ENCODE measurements at places on chromosomes 2 and 18.

GRCh38 chr2:64887565-64887964 is 101.6 kb upstream of the SLC1A4 start:
- no peak for DNase-seq

- DNase-seq = no peak
Observed at GRCh38 chr2:141380008-141380979, 750.5 kb downstream of the LRP1B start.

DNA sequence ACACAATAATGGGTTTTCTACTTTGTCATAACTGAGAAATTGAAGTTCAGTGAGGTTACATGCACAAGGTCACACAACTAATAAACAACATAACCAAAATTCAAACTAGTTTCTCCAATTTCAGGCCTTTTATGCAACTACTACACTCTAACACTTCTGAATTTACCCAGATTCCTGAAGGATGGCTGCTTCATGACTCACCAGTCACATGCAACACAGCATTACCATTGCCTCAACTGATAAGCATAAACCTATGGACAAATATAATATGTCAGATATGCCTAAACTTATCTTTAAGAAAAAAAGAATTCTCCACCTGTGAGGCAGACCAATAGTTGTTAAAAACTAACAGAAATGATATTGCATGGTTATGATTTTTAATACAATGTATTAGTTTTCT is 586.5 kb upstream of the SLC8A1 start:
- no peak for DNase-seq

DNA sequence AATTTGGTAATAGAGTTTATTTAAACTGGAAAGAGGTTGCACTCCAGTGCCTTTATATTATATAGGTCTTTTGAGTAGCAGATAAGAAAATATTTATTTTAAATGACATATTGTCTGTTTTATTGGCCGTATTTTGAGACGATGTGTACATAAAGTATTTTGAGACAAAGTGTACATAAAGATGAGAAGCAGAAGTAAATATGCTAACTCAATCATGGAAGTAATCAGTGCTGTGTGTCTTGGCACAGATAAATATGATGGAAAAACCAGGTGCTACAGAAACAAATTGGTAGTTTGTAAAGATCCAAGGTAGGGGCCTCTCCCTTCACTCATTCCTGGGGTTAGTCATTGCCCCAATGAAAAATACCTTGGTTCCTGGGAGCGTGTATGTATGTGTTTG is 382.9 kb downstream of the DSEL start:
- DNase-seq = no peak

- no peak for DNase-seq
Observed at GRCh38 chr2:11942178-11942569, 195.7 kb downstream of the LPIN1 start.

GRCh38 chr2:23454501-23455120 is 69.6 kb downstream of the KLHL29 start:
- DNase-seq = no peak

DNA sequence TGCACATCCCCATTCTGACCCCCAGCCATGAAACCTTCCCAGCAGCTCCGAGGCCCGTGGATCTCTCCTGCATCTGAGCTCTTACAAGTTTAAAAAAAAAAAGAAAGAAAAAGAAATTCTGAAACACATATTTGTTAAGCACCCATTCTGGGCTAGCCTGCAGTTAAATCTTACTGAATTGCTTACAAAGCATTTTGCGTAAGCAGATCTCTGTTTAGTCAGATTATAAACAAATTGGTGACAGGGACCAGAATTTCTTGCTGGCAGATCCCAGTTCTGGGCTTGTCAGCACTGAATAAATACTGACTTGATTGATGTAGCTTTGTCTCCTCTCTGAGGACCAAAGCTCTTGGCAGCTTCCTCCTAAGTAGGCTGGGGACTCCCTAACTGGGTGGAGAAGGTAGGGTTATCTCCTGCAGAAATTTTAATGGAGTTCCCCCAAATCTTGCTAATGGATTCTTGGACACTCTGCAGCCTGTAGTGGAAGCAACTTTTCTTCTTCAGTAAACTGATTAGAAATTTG is 160.9 kb downstream of the MIB1 start:
- DNase-seq = no peak

GRCh38 chr18:76827205-76828200 is 5.1 kb downstream of the ZNF236 start:
- no peak for DNase-seq

DNA sequence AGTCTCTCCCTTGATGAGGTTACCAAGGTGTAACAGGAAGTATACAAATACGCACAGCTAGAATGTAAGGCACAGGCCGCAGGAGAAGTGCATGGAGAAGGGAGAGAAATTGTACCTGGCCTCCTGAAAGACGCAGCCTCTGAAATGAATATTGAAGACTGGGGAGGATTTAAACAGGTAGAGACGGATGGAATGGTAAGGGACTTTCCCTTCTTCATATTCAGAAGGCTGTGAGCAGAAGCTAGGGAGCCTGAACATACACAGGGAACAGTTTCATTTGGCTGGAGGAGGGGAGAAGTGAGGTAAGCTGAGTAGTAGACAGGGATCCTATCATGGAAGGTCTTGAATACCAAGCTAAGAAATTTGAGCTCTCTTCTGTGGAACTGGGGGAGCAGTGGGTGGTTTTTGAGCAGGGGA is 112.7 kb downstream of the ANKRD44 start:
- no peak for DNase-seq

GRCh38 chr2:42493468-42494354 is at the start of gene KCNG3:
Gene KCNG3, minus strand, starts transcription at chr2:42493982. Its CDS starts 481 bp downstream, at chr2:42493501.
- peak; percentile 50 for DNase-seq

GRCh38 chr2:226583715-226584114 is 215.9 kb downstream of the IRS1 start:
- DNase-seq = no peak

GRCh38 chr2:112195950-112196349 is 57.8 kb downstream of the FBLN7 start:
- no peak for DNase-seq

DNA sequence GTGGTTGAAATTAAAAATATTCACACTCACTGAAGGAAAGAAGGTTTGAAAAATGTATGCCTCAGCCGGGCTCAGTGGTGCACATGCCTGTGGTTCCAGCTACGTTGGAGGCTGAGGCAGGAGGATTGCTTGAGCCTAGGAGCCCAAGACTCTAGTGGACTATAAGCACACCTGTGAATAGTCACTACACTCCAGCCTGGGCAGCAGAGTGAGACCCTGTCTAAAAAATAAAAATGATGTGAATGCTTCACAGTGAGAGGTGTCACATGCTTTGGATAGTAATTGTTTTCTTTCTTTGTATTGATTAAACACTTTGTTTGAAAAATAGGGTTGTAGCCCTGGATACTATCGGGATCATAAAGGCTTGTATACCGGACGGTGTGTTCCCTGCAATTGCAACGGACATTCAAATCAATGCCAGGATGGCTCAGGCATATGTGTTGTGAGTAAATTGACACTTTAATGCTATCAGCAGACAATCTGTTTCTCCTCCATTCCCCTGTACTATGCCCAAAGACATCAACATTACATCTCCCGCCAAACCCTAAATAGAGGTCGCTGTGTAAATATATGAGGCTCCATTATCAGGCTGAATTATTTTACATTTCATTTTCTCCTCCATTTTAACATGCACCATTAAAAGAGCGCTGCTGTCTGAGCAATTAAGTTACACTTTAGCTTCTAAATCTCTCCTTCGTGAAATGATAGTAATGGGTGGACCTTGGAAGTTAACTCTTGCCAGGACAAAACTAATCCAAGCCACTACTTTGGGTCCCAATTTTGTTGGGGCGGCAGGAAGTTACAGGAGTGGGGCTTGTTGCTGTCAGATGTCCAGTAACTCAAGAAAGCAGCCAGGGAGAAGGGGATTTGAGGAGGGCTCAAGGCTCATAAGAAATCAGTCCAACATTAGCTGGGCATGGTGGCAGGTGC is 138.3 kb upstream of the TTC39C start:
- peak; percentile 58 for DNase-seq

DNA sequence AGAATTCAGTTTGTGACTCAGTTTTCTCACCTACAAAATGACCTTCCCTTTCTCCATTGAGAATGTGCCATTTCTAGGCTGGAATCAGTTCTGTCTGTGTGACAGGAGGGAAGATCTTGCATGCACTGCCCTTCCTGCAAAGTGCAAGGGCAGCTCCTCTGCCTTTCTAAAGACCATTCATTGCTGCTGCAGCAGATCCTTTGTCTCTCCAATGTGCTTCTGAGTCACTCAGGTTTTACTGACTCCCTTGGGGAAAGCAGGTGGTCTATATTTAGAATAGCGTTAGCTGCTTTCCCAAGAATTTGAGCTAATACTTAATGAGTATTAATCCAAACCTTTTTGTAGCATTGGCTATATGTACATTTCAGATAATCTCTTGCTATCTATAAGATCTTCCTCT is 62.5 kb downstream of the DAW1 start:
- DNase-seq = no peak

DNA sequence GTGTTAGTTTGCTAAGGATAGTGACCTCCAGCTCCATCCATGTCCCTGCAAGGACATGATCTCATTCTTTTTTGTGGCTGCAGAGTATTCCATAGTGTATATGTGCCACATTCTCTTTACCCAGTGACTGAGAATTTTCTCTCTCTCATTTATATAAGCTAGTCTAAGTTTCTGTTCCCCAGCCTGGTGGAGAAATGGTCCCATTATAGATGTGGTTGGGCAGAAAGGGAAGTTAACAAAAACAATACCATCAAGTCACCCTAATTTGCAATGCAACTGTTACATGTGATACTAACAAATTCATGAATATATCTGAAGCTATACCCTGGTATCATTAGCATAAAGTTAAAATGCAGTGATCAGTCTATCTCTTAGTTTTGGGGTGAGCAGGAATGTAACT is 54.0 kb downstream of the DNER start:
- no peak for DNase-seq

GRCh38 chr2:161101406-161101805 is 58.8 kb upstream of the TANK start:
- DNase-seq = no peak

- no peak for DNase-seq
Observed at GRCh38 chr18:53909668-53910067, 314.8 kb downstream of the MBD2 start.

DNA sequence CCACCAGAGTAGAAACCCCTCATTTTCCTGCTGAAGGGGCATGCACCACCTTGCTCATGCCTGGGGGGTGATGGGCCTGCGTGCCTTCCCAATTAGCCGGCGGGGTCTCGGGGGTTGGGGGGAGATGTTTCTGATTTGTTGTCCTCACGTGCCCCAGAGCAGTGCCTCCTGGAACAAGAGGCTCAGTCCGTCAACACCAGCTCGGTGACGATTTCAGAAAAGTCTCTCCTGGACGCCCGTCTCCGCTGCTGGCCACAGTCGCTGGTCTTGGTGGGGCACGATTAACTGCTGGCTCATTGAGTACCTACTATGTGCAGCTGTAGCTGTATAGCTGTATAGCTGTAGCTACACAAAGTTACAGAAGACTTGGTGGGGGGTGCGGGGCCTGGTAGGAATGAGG is 4.4 kb downstream of the ACKR3 start:
- DNase-seq = no peak

- no peak for DNase-seq
Observed at GRCh38 chr2:31317396-31317795, 83.4 kb downstream of the EHD3 start.

DNA sequence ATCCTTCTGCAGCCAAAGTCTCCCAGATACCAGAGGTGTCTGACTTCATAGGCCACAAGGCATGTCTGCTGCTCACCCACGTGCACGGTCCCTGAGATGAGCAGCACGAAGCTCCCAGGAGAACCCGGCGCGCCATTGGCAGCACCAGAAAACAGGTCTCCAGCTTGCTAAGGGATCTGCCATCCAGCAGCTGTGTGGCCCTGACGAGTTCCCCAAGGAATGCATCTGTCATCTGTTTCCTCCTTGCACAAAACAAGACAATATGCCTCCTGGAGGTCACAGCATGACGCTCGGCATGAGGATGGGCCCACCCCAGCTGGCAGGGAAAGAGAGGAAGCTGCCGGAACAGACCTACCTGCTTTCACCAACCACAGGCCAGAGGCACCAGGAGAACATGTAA is 29.2 kb downstream of the HS6ST1 start:
- no peak for DNase-seq

DNA sequence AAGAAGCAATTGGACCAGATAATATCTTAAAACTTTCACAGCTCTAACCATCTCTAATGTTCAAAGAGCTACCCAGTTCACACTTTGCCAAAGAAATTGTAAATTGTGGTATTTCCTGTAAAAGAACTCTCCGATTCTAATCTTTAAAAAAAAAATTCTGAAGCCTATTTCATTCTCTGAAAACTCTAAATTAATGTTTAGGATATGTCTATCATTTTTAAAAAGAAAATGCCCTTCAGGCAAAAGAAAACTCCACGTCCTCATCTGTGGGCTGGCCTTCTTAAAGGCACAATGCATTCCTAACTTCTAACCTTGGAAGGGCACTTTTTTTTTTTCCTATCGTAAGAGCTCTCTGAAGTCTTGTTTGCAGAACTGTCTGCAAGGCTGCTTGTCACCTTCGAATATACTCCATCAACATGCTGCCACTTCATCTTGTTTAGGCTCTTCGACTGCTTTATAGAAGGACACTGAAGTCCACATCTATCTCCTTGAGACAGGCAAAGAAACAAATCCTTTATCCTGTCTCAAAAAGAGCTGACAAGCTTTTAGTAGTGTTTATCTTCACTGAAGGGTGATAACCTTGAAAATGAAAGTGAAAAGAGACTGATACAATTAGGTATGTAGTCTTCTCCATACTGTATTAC is 124.3 kb upstream of the SLC39A10 start:
- no peak for DNase-seq

DNA sequence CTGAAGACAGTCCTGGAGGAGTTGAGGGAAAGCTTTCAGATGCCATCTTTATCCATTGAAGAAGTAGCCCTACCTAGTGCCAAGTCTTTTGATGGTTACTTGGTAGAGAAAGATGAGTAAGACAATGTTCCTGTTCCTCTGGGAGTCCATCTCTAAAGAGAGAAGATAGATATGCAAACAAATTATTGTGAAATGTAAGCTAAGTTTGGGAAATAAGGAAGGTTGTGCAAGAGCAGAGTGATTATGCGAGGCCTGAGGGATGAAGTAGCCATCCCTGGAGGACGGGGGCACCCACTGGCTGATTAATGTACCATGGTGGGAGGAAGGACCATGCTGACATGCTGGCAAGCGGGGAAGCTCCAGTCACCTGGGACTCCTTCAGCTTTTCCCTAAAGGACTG is 994 bp upstream of the DTNA start:
- DNase-seq = no peak

DNA sequence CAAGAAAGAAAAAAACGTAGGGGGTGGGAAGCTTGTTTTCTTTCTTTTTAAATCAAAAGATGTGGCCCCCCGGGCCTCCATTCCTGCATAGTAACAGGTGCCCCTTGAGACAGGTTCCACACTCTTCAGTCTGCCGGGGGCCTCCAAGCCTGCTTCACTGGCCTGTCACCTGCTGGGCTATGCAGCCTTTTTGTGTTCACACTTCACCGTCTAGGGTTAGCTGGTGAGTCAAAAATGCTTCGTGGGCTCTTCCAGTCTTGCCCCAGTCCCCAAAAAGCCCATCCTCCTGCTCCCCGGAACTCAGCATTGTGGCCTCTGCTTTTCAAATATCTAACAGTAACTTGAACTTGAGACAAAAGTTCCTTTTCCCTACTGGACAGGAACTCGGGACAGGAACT is 67.9 kb downstream of the POLR1A start:
- no peak for DNase-seq

All from NCI-H526 (cell line).